SJCRH30 (cell line): ENCODE measurements at places on chromosomes 3 and 15. TPM values are rescaled to one million over a fixed set of nuclear protein-coding genes. Genes with fewer than 3 reads are reported as not detected.

ARHGEF26 gene
- 14.3 and 19.4 TPM in 2 replicates for total RNA-seq

GRCh38 chr3:21526461-21526860 is 224.5 kb downstream of the ZNF385D start:
- H3K36me3 ChIP-seq: no peaks in the 10 kb centered on the region
- H3K27ac ChIP-seq: no peak overlapping the region
- H3K4me1 ChIP-seq: no peaks in the 10 kb centered on the region
- H3K4me3 ChIP-seq: no peak overlapping the region
- H3K27me3 ChIP-seq: no peaks in the 10 kb centered on the region; the same call in none of the 2 replicates

DNA sequence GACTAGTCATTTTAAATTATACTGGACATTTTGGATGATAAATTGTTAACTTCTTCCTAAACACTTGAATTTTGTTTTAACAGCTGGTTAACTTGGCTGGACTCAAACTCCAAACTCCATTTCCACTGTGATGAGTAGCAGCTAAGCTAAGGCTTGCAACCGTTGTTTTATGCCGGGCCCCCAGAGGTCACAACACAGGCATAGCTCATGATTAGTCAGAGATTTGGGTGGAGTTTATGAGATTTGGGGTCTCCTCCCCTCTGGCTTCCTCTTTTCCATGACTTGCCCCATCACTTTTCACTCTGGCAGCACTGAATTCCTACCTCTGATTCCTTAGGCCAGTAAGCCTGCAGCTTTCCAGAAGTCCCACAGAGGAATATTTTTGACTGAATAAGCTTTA is 12.8 kb downstream of the THAP10 start:
- no peaks in the 10 kb centered on the region for H3K4me1 ChIP-seq
- H3K27me3 ChIP-seq: no peaks in the 10 kb centered on the region
- no peak overlapping the region for H3K27ac ChIP-seq
- DNase-seq: no peak
- H3K36me3 ChIP-seq: no peaks in the 10 kb centered on the region

GRCh38 chr3:112845772-112846171 is 892 bp downstream of the CD200R1L start:
- DNase-seq: no peak
- H3K4me1 ChIP-seq: no peaks in the 10 kb centered on the region
- H3K4me3 ChIP-seq: no peak overlapping the region
- H3K27me3 ChIP-seq: no peaks in the 10 kb centered on the region; the same call in 1 of the 2 replicates

DNA sequence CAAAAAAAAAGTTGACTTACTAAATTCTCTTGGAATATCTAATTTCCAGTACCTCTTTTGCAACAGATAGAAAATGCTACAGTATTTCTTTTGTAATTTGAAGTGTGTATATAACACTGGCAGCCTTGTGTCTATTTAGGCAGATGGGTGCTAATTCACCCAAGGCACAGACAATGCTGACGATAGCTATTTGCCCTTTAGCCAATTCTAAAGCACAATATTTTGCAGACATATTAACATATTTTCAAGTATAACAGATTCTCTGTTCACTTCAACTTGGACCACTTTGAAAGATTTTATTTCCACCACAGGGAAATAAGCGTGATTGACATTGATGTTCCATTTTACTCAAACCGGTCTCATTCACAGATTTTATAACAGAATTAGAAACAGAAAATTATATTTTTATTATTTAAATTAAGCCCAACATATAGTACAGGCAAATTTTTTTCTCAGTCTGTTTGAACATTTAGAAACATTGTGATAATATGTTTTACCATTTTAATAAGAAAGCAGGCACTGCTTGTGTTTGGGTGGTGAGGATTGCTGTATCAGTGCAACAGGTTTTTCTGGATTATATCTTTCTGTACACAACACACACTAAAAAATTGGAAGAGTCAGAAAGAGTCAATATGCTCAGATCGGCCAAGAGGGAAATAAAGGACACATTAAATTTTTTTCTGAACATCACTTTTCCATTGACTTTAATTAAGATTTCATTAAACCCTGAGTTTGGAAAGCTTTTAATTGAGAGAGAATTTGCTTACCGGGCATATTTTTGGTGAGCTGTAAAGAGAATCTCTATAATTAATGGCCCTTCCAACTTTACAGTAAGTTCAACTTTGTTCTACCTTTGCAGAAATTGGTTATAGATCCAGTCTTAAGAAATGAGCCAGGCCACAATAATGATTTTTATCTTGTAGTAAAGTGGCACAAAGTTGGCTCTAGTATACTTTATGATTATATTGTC is 327.3 kb upstream of the NR2F2 start:
- H3K4me3 ChIP-seq: no peak overlapping the region
- no peaks in the 10 kb centered on the region for H3K4me1 ChIP-seq
- no peaks in the 10 kb centered on the region for H3K36me3 ChIP-seq

GRCh38 chr15:88992216-88992615 is 79.0 kb upstream of the MFGE8 start:
- no peak overlapping the region for H3K4me3 ChIP-seq
- no peaks in the 10 kb centered on the region for H3K27me3 ChIP-seq
- no peak overlapping the region for H3K27ac ChIP-seq
- no peak for DNase-seq
- no peaks in the 10 kb centered on the region for H3K36me3 ChIP-seq

CYP8B1 gene
- total RNA-seq: not detected in 2 replicates

CCDC54 gene
- not detected in 2 replicates for total RNA-seq

DNA sequence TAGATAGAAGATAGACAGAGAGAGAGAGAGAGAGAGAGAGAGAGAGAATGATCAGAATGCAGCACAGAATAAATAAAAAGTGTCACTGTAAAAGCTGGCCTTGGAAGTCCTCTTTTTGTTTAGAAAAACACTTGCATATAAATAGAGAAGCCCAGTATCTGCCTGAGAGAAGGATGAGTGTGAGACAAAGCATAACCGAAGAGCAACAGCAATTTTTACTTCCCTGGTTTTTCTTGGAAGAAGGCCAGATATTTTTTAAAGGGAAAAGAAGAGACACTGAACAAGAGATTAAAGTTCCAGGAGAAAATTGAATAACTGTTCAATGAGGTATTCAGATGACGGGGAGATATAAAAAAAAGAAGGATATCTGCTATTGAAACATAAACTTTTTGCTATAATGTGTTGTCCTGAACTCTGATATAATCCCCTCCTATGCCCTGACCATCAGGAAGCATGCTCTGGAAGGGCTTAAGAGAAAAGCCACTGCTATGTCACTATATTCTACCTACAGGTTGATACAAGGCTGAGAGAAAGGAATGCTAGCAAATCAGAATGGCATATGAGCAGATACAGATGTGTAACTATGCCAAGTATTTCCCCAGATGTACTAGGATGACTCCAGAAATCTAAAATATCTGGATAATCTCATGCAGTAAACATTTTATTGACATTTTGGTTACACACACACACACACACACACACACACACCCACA is 358.9 kb downstream of the RBMS3 start:
- DNase-seq: no peak
- H3K27me3 ChIP-seq: no peaks in the 10 kb centered on the region
- H3K27ac ChIP-seq: no peak overlapping the region
- no peak overlapping the region for H3K4me3 ChIP-seq
- H3K36me3 ChIP-seq: no peaks in the 10 kb centered on the region

DNA sequence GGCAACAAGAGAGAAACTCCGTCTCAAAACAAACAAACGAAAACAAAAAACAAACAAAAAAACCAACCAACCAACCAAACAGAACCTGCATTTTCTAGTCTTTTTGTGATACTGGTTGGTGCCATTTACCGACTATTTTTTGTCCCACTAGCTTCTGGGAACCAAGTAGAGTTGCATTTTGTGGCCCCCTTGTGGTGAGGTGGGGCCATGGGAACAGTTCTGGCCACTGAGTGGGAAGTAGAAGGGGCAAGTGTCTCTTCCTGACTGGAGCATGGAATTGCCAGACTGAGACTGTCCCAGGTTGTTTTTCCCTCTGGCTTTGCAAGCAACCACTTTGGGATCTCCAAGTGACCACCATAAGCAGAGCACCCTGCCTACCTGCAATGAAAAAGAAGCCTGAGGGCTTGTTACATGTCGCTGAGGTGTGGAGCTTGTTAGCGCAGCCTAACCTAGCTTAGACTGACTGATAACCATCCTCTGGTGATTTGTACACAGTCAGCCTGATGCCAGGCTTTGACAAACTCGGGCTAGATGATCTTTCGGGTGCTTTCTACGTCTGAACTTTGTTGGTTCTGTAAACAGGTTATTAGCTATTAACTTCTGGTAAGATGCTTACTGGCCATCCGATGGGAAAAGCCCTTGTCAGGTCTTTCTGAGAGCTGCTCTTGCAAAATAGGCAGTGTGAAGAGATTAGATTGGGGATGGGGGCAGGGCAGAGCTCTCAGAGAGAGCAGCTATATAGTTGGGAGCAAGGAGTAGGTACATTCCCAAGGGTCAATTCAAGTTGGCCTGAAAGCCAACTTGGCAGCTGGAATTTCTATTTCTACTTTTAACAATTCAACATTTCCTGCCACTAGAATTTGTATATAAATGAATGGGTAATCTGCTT is 172.2 kb downstream of the SSR3 start:
- H3K4me3 ChIP-seq: no peak overlapping the region
- H3K27ac ChIP-seq: no peak overlapping the region
- H3K4me1 ChIP-seq: no peaks in the 10 kb centered on the region
- DNase-seq: peak; percentile 51

DNA sequence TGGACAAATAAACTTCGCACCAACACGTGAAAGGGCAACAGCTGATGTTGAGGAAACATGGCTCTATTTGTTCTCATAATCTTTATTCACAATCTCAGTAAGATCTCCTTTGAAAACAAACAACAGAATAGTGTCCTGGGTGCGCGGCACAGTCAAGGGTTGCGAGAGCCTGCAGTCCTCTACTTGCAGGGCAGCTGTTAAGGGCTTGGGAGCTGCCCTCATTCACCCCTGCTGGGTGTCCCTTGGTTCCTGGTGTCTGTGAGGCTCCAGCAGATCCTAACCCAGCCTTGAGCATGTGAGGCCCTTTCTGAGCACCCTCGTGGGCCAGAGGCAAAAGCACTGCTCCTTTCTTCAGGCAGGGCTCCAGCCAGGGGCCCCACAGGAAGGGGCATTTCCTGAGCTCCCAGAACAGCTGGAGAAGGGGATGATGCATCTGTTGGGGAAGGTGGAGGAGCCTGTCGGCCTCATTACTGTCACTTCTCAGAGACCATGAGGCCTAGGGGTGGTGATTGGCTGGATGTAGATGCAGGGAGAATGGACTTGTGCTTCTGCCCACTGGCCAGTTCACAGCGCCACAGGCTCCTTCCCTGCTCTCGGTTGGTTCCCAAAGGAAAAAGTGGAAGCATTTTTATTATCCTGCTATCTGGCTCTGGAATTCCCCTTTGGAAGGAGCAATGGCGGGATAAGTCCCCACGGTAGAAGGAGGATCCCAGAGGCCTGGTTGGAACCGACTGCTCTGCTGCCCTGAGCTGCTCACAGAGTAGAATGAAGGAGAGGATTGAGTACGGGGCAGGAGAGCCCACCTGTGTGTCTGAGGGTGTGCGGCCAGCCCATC is 51.9 kb upstream of the KLF13 start:
- peak; percentile 97 for DNase-seq
- no peaks in the 10 kb centered on the region for H3K27me3 ChIP-seq
- H3K36me3 ChIP-seq: no peaks in the 10 kb centered on the region
- H3K4me1 ChIP-seq: peaks cover 36% of the 10 kb centered on the region
- H3K27ac ChIP-seq: peak overlapping the region; percentile 77

DNA sequence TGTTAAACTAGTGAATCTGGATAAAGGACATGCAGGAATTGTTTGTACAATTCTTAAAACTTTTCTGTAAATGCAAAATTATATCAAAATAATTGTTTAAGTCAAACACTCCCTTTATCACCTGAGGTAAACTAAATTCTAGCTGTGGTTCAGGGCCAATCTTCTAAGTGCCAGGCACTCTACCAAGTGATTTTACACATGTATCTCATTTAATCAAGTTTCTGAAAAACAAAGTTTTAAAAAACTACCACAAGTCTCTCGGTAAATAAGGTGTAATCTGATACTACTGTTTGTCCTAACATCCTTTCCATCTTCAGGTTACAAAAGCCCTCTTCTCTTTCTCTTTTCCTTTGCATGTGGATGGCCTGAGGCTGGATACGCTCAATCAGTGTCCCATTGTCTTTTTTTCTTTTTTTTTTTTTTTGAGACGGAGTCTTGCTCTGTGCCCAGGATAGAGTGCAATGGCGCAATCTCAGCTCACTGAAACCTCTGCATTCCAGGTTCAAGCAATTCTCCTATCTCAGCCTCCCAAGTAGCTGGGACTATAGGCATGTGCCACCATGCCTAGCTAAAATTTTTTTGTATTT is 19.3 kb downstream of the IFT80 start:
- no peak overlapping the region for H3K27ac ChIP-seq
- DNase-seq: no peak
- no peak overlapping the region for H3K4me3 ChIP-seq
- H3K4me1 ChIP-seq: no peaks in the 10 kb centered on the region
- H3K36me3 ChIP-seq: peaks cover 3% of the 10 kb centered on the region; the same call in 1 of the 2 replicates

GRCh38 chr3:111668888-111669488 is 73.8 kb upstream of the ZBED2 start:
- peaks cover 13% of the 10 kb centered on the region for H3K4me1 ChIP-seq
- H3K27ac ChIP-seq: no peak overlapping the region
- no peaks in the 10 kb centered on the region for H3K27me3 ChIP-seq
- H3K4me3 ChIP-seq: no peak overlapping the region
- DNase-seq: no peak
- H3K36me3 ChIP-seq: no peaks in the 10 kb centered on the region

CFAP100 gene
- not detected in 2 replicates for total RNA-seq

CASR gene
- not detected in 2 replicates for total RNA-seq

CRABP1 gene
- not detected in 2 replicates for total RNA-seq

MCF2L2 gene
- total RNA-seq: 0.08 and 0.12 TPM in 2 replicates

VIPR1 gene
- total RNA-seq: not detected in 2 replicates

DNA sequence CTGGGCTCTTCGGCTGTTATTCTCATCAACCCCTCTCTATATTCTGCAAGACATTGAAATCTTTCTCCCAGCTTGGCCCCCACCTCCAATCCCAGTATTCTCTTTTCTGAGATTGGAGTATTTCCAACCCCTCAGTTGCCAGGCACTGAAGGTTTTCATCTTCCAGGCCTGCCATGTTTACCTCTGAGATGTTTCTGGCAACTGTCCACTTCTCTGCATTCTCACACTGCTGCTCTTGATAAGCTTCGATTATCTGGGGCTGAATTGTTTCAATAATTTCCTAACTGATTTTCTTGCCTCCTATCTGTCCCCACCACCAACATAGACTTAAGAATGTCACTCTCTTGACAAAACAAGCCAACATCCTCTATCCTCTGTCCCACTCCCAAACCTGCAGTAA is 1.4 kb upstream of the GPR156 start:
- DNase-seq: no peak
- H3K27me3 ChIP-seq: no peaks in the 10 kb centered on the region
- H3K4me3 ChIP-seq: no peak overlapping the region
- no peak overlapping the region for H3K27ac ChIP-seq
- H3K4me1 ChIP-seq: no peaks in the 10 kb centered on the region

EFHB gene
- total RNA-seq: 0.61 TPM in 1 of 2 replicates, not detected in the other

STAB1 gene
- not detected in 2 replicates for total RNA-seq
